ENCODE measurements at places on chromosomes 2 and 18.

GRCh38 chr2:3659447-3660432 is 1.7 kb downstream of the ALLC start:
- DNase-seq: no peak

DNA sequence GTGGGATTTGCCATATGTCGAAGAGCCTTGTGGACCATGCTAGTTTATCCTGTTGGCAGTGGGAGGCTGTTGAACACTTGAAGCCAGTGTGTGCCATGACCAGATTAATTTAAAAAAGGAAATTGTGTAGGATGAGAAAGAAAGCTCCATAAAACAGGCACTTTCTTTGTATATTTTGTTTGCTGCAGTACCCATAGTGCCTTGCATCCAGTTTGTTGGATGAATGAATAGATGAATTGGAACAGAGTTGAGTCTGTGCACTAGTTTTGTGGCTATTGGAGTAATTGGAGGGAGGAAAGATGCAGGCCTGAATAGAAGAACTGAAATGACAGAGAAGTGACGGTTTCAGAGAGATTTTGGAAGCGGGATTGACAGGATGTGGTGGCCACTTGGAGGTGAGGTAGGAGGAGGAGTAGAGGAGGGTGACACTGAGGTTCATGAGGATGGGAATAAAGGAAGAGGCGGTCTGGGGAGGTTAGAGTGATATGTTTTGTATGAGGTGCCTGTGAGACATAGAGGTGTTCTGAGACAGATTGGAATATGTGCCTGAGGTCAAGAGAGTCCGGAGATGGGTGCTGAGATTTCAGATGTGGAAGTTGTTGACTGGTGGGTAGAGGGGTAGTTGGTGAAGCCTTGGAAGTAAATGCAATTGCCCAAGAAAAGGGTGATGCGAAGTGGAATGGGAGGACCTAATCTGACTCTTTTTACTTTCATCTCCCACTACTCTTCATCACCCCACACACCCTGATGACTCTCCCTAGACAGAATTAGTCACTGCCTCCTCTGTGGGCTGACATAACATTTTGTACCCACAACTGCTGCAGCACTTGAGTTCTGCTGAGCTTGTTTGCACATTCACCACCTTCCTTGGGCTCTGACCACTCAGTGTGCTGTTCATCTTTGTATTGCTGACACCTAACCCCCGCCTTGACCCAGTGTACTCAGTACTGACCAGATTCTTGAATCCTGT is 5.1 kb downstream of the DGUOK start:
- DNase-seq: no peak

- DNase-seq: no peak
Measured at GRCh38 chr18:13735681-13736080, 9.2 kb downstream of the RNMT start.

DNA sequence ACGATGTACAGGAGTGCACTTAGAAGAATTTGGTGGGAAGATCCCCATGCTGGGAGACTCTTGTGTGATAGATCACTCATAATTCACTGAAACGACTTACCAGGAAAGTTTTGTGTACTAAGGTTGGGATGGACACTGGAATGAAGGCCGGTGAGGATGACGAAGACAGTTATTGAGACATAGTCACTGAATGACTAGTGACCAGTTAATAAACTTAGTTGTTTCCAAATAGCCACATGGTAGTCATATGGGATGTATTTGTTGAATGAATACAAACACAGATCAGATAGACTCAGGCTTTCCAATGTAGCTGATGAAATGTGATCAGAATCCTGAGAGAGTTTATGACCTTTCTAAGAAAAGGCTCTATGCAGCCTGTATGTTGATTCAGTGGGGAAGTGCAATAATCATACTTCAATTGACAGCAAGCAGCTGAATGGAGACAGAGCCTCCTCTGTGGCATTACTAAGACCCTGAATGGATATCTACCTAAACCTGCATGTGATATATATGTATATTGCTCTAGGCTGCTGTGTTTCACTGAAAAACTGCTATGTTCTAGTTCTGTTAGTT is 20.4 kb downstream of the GDF7 start:
- no peak for DNase-seq

- no peak for DNase-seq
Measured at GRCh38 chr2:194718881-194719280, 938.1 kb upstream of the SLC39A10 start.

DNA sequence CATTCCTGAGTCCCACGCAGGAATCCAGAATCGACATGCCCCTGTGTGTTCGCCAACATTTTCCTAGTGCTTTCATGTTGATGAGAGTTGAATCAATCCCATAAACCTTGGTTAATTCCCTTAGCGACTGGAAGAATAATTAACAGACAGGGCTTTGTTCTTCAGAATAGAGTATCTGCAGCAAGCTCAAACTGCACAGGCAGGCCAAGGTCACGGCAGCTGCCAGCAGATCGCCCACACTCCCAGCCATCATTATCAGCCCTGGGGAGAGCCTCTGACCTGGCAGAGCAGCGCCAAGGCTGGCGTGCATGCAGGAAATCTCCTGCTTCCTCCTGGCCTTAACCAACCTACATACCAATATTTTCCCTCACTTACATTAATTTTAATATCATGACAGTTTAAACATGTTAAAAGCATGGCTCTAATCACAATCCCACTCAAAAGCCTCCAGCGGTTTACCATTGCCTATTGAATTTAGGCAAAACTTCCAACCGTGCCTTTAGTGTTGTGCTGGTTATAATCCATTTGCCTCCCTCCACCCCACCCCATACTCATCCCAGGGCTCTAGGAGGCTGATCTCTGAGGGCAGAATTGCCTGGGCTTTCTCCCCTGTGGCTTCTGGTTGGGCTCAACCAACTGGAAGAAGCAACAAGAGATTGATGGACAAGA is 46.8 kb upstream of the NCK2 start:
- DNase-seq: no peak

DNA sequence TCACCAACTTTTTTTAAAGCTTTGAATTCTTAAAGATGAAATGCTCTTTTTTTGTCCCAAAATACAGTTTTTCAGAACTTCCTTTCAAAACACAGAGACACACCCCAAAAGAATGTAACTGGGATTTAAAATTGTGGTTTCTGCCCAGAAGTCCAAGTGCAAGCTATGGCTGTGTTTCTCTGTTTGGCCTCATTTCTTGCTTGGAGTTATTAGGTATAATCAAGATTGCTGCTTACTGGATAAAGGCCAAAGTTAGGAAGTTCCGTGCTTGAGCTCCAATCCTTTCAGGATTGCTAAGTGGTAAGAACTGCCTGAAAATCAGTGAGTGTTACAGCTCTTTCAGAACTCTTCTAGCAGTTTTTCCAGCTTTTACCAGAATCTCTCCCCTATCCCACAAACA is 16.9 kb downstream of the ZBTB7C start:
- DNase-seq: no peak

DNA sequence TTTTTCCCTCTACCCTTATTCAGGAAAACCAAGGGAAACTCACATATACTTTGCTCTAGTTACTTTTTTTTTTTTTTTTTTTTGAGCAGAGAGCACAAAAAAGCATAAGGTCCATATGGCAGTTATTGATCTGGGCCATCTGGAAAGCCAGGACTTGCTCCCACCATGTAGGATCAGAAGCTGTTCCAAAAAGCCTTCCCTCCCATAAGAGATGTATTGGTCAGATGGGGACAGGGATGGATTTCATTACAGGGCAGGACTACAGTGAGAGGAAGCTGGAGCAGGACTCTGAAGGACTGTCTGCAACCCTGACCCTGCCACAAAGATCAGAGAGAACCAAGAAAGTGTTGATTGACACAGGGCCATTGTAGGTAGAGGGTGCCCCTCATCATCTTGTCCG is 57.3 kb downstream of the NRP2 start:
- DNase-seq: no peak

DNA sequence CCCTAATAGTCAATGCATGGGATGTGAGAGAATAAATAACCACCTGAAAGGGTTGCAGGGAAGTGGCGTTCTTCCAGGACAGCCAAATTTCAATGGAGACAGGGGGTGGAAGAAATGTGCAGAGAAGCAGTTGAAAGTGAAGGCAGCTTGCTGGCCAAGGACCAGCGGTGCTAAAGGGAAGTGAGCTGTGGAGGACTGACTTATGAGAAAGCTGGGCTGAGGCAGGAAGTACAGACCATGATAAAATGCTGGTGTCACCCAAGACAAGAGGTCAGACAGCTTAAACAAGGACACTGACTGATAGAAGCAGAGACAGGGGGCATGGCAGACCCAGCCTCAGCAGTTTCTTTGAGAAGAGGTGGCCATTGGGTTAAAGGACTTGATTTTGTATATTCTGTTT is 106.7 kb downstream of the DTNB start:
- no peak for DNase-seq

DNA sequence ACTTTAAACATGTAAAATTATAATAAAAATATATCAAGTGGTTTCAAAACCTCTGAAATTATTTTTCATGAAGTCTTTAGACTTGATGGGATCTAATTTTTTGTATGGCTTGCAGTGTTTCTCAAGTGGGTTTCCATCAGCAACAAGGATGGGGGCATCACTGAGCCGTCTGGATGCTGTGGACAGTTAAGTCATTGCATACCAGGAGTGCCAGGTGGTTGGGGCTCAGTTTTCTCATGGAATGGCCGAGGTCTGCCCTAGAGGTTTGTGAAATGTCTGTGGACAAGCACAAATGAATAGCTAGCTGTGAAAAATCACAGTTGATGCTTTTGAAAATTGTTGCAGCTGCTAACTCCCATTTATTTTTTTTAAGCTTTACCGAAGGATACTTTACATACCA is 1.7 kb downstream of the PRELID3A start:
- DNase-seq: no peak

GRCh38 chr2:239552213-239552926 is 151.6 kb upstream of the HDAC4 start:
- DNase-seq: no peak

GRCh38 chr2:160820691-160821090 is 327.1 kb upstream of the RBMS1 start:
- DNase-seq: no peak

DNA sequence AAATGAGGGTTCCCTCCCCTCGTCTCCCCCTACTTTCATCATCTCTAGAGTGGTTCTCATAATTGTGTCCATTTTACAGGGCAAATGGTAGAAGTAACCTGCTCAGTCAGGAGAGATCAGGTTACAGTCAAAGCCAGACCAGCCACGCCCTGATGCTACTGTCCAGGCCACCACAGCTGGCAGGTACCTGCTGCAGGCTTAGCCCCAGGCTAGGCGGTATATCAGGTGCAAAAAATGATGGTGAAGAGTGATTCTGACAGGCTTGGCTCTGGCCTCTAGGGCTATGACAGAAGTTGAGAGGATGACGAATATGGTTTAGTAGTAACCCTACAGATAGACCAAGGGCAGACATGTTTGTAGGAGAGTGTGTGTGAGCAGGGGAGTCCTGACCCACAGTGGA is 67.1 kb downstream of the HAUS1 start:
- DNase-seq: no peak

DNA sequence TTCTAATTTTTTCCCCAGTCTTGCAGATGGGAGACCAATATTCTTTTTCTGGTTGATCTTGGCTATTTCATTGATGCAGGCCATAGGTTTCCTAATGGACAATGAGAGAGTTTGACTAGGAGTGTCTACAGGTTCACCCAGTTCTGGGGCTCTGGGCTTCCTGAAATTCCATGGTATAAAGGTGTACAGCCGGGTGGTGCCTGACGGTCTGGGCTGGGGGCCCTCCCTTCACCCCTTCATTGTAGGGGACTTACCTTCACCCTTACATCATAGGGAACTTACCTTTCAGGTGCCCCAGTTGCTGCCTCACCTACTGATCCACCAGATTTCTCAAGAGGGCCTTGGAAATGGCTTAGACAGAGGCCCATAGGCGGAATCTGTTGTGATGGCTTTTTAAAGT is 13.0 kb upstream of the LAPTM4A start:
- no peak for DNase-seq

DNA sequence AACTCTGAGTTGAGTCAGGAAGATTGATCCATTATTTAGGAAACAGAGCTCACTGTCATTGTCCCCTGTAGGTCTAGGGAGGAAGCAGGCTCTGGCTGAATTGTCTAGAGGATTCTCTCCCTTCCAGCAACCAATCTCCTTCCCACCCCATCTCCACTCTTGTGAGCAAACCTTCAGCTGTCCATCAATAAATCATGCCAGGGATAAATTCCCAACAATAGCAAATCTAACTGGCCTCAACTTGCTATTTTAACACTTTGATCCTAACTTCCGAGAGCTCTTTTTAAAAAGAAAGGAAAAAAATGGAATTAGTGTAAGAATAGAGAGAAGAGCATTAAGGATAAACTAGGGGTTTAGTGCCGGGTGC is 53.5 kb downstream of the ATP8B1 start:
- no peak for DNase-seq

DNA sequence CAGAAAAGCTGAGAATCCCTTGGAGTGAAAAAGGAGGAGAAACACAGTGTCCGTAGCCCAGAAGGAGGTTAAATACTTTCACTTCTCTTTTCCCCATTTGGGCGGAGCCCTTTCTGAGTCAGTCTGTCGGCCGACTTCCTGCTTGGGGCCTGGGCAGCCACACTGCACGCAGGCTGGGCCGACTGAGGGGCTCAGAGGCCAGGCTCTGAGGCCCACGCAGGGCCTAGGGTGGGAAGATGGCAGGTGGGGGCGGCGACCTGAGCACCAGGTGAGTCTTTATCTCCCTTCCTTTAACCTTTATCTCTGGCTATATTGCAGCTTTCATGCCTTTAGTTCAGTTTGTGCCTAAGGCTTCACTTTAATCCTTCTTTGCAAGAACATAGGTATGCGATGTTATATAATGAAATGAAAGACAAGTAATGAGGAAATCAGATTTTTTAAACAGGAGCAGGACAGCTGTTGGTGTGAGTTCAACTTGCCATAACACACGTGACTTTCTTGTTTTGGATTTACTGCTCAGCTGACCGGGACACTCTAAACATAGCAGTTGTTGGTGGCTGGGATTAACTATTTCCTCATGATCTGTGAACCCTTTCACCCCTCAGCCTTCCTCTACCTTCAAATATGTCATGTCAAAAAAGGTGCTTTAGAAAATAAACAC is at the start of gene SP100:
TSS of gene SP100 (plus strand) at position 141 of the 661 bp plus-strand sequence. CDS start at position 237, 96 bp downstream.
- DNase-seq: peak; percentile 85

DNA sequence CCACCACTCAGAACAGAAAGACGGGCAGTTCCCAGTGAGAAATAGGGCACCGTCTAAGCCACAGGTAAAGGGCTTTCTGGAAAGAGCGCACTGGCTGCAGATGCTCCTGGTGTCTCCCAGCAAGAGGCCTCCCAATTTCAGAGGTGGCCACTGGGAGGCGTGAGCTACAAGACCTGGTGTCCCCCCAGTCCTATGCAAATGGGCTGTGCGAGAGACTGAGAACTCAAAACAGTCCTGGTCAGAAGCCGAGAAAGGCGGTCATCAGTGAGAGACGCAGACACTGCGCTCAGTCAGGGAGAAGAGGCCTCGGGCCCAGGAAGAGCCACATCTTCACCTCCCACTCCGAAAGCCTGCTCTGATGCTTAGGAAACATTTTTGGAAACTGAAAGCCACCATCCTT is 179.5 kb downstream of the EIPR1 start:
- DNase-seq: no peak

DNA sequence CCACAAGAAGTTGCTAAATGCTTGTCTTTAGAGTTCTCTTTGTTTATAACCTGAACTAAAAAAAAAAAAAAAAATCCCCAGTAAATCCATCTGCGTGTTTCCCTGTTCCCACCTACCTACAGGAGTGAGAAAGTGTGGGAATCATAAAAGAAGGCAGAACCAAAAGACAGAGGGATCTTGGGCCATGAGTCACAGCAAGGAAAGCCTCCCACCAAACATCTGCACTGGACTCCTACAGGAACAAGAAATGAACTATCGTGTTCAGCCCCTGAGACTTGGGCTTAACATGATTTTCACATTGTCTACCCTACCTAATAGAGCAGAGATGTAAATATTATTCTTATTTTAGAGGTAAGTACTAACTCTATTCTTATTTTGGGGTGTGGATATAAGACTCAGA is 1761.2 kb upstream of the CELF4 start:
- DNase-seq: no peak

GRCh38 chr2:20040489-20041172 is 10.8 kb downstream of the LAPTM4A start:
- no peak for DNase-seq

Data from coronary artery (tissue), 2 donors.